ENCODE measurements at places on chromosomes 7 and 10. TPM values are rescaled to one million over a fixed set of nuclear protein-coding genes. Genes with fewer than 3 reads are reported as not detected.

The CRYGN gene
- not detected for total RNA-seq

The LLCFC1 gene
- not detected for total RNA-seq

The ENTPD1 gene
- 8.9 TPM for total RNA-seq

The SHH gene
- total RNA-seq, result not detected

The ADAM8 gene
- total RNA-seq, result 2.6 TPM

The SNX10 gene
- total RNA-seq, result 2.6 TPM

The FAM25C gene
- not detected for total RNA-seq

The ACTR3C gene
- total RNA-seq, result 1.6 TPM

The EXOC4 gene
- total RNA-seq, result 129 TPM

The CARD11 gene
- 1.0 TPM for total RNA-seq

The LBX1 gene
- total RNA-seq, result 3.1 TPM

The CRPPA gene
- total RNA-seq, result 16.7 TPM

The ADRA2A gene
- 2.1 TPM for total RNA-seq

The ELAPOR2 gene
- total RNA-seq, result 7.8 TPM

The NXPH1 gene
- not detected for total RNA-seq

The MPP7 gene
- total RNA-seq, result 5.7 TPM

The CCM2 gene
- total RNA-seq, result 28.7 TPM

The FZD8 gene
- 35.5 TPM for total RNA-seq

The ZNF488 gene
- 1.6 TPM for total RNA-seq

The ANXA11 gene
- total RNA-seq, result 29.7 TPM

The RBM20 gene
- 6.3 TPM for total RNA-seq

The NDUFA5 gene
- total RNA-seq, result 39.1 TPM

The A1CF gene
- not detected for total RNA-seq

The MACC1 gene
- not detected for total RNA-seq

The PRF1 gene
- 2.1 TPM for total RNA-seq

The NCF1 gene
- total RNA-seq, result 1.6 TPM

The C10orf95 gene
- not detected for total RNA-seq

The TAX1BP1 gene
- total RNA-seq, result 24.5 TPM

The RSBN1L gene
- 24.0 TPM for total RNA-seq

The MYO3A gene
- 1.0 TPM for total RNA-seq

The PRSS1 gene
- not detected for total RNA-seq

The CACNA2D1 gene
- 116 TPM for total RNA-seq

The ZNF804B gene
- total RNA-seq, result not detected

The ASB10 gene
- total RNA-seq, result 3.7 TPM

The JCAD gene
- 19.8 TPM for total RNA-seq

The CALML3 gene
- not detected for total RNA-seq

The CLCN1 gene
- total RNA-seq, result 4.7 TPM

The TLX1 gene
- total RNA-seq, result not detected

The SGCE gene
- total RNA-seq, result 184 TPM

The C10orf105 gene
- not detected for total RNA-seq

The AKR1B15 gene
- total RNA-seq, result under 0.01 TPM

The MRLN gene
- 156 TPM for total RNA-seq

The SLC26A5 gene
- total RNA-seq, result not detected

The SPDYE2 gene
- total RNA-seq, result not detected

The VGF gene
- not detected for total RNA-seq

The MIOS gene
- 35.5 TPM for total RNA-seq

The SFRP4 gene
- total RNA-seq, result 28.7 TPM

The GNGT1 gene
- total RNA-seq, result not detected

All from skeletal muscle tissue (tissue), 5 donors.